Lung microvascular endothelial cell (primary cell): ENCODE measurements at places on chromosomes 2 and 18. TPM values are rescaled to one million over a fixed set of nuclear protein-coding genes. Genes with fewer than 3 reads are reported as not detected.

Gene PID1
- under 0.01 and 0.20 TPM in 2 replicates for total RNA-seq

Gene CTAGE1
- not detected in 2 replicates for total RNA-seq

Gene NDC80
- 3.2 and 13.1 TPM in 2 replicates for total RNA-seq

Gene ARHGEF33
- under 0.01 TPM in 1 of 2 replicates, not detected in the other for total RNA-seq

Gene DTYMK
- 22.0 and 30.3 TPM in 2 replicates for total RNA-seq

Gene CTIF
- 12.4 and 18.1 TPM in 2 replicates for total RNA-seq

Gene IKZF2
- total RNA-seq = 0.65 and 1.4 TPM in 2 replicates

Gene GALNT5
- under 0.01 TPM in 1 of 2 replicates, not detected in the other for total RNA-seq

Gene EHD3
- 2.4 and 6.7 TPM in 2 replicates for total RNA-seq

Gene IL37
- not detected in 2 replicates for total RNA-seq

Gene EPAS1
- 119 and 128 TPM in 2 replicates for total RNA-seq

Gene PLEKHH2
- total RNA-seq = under 0.01 TPM in 1 of 2 replicates, not detected in the other

Gene AQP12B
- total RNA-seq = not detected in 2 replicates

Gene GAD1
- total RNA-seq = 0.22 and 0.40 TPM in 2 replicates

Gene MSTN
- not detected in 2 replicates for total RNA-seq

Gene MRPL19
- total RNA-seq = 22.6 and 22.7 TPM in 2 replicates

Gene RESP18
- total RNA-seq = not detected in 2 replicates

Gene MAL
- not detected in 2 replicates for total RNA-seq

Gene KHK
- 2.2 and 3.4 TPM in 2 replicates for total RNA-seq

Gene CLK1
- 46.9 and 87.5 TPM in 2 replicates for total RNA-seq

Gene LHCGR
- not detected in 2 replicates for total RNA-seq

Gene GPR35
- 0.40 TPM in 1 of 2 replicates, not detected in the other for total RNA-seq

Gene RASGRP3
- 138 and 180 TPM in 2 replicates for total RNA-seq

Gene MOGAT1
- not detected in 2 replicates for total RNA-seq

Gene SLC38A11
- not detected in 2 replicates for total RNA-seq

Gene ANKRD30BL
- total RNA-seq = not detected in 2 replicates

Gene MROH2A
- not detected in 2 replicates for total RNA-seq

Gene COL4A3
- total RNA-seq = not detected in 2 replicates

Gene TMSB10
- total RNA-seq = 7,454 and 9,895 TPM in 2 replicates

Gene MC5R
- not detected in 2 replicates for total RNA-seq

Gene PROM2
- total RNA-seq = 0.20 and 0.22 TPM in 2 replicates

Gene SDC1
- 0.40 and 1.7 TPM in 2 replicates for total RNA-seq

Gene IL1R1
- 11.6 and 52.6 TPM in 2 replicates for total RNA-seq
